Lung (tissue), 17 donors: ENCODE measurements at places on chromosomes 6 and 20.

GRCh38 chr6:93017213-93017612, 402.1 kb downstream of the EPHA7 start:
- DNase-seq = no peak

- no peak for DNase-seq
Observed at GRCh38 chr6:17420368-17420767, 27.0 kb downstream of the CAP2 start.

DNA sequence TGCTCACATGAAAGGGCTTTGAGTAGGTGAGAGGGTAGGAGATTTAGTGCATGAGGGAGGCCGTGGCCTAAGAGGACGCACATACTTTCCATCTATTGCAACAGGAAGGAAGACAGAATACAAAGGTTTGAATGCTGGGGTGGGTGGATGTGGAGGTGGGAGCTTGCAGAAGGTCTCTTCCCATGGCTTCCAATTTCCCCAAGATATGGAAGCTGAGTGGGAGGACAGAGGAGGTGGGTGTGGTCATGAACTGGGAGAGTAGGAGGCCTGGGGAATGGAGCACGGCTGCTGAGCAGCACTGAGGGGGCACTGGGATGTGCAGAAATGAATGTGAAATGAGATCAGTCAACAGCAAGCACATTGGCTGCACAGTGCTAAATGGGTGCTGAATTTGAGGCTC, 70.3 kb downstream of the SCML4 start:
- no peak for DNase-seq

- DNase-seq = no peak
Observed at GRCh38 chr20:23122796-23123655, 36.9 kb upstream of the CD93 start.

DNA sequence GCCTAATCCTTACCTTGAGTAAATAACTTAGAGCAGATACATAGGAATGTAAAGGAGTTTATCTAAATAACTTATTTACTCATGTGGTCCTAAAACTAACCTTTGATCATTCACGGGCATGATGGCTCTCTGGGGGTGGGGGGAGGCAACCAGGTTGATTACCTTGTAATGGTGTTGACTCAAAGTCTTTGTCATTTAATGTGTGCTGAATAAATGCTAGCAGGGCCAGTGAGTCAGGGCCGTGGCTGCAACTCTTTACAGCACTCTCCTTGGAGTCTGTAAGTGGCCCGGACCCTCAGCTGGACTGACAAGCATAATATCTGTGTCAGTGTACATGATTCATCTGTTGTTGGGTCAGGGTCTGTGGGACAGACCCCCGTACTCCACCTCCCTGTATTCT, 203.0 kb downstream of the EPM2A start:
- no peak for DNase-seq

- peak; percentile 86 for DNase-seq
Observed at GRCh38 chr6:46263707-46264086, 92.9 kb upstream of the ENPP5 start.

- no peak for DNase-seq
Observed at GRCh38 chr6:125700581-125701353, 48.7 kb upstream of the HEY2 start.

DNA sequence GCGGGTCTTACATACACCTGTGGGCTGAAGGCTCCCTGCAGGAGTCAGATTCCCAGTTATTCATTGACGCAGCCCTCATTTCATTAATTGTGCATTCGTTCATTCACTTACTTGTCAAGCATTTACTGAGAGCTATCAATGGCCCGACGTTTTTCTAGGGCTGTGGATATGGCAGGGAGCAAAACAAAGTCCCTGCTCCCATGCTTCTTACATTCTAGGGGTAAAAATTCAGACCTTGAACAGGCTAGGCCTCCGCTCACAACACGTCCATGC, 369 bp upstream of the NSFL1C start:
- no peak for DNase-seq

DNA sequence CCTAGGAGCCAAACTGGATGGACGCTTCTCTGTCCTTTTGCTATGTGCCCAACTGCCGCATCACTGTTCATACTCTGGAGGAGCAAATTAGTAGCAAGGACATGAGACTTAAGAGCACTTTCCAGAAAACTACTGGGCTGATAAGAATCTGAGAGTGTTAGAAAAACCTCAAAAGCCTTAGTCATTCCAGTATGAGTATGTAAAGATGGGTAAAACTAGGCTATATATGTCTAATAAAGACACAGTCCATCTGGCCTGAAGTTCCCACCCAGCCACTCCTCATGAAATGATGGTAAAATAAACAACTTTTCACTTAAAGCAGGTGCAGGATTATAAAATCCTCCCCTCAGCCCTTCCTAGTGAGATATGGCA, 30.6 kb downstream of the SHLD1 start:
- no peak for DNase-seq

DNA sequence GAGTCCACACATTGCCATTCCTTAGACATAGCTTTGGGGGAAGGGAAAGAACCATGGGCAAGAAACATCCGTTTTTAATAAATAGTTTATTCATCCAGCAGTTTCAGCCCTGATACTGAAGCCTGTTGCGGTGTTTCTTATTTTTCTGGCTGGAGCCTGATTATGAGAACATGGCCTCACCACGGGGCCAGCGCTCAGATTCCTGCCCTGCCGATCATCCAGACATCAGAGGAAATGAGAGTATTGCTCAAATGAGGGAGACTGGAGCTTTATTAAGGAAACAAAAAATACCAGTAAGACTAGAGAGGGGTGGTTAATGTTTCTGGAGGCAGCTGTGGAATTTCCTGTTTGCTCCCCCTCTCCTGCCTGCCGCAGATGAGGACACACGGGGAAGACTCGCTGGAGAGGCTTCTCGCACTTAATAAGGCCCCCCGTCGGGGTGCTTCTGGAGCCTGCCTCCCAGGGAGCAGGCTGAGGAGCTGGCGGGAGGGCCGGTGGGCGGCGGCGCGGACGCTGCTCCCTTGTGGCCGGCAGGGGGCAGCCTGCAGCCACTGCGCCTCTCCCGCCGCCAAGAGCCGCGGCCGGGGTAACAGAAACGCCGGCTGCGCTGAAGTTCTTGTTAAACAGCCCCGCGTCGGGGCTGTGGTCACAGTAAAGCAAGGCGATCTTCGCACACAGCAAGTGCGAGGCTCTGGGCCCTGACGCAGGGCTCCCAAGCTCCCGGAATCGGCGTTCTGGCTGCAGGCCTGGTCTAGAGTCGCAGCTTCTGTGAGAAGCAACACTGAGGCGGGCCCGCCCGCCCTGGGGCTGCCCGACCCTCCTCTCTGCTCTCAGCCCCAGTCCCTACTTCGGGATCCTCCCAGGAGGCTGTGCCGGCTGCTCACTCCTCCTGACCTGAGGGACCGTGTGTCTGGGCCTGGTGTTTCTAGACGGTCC, 17.5 kb downstream of the LEMD2 start:
- DNase-seq = peak; percentile 97

GRCh38 chr20:1894951-1895673, at the start of gene SIRPA:
SIRPA (plus strand) TSS chr20:1895407; CDS start chr20:1895448, 41 bp downstream.
- DNase-seq = peak; percentile 90

- no peak for DNase-seq
Observed at GRCh38 chr20:53384392-53384791, 209.2 kb downstream of the ZNF217 start.

GRCh38 chr6:53793318-53794136, 1.3 kb upstream of the LRRC1 start:
- peak; percentile 70 for DNase-seq

DNA sequence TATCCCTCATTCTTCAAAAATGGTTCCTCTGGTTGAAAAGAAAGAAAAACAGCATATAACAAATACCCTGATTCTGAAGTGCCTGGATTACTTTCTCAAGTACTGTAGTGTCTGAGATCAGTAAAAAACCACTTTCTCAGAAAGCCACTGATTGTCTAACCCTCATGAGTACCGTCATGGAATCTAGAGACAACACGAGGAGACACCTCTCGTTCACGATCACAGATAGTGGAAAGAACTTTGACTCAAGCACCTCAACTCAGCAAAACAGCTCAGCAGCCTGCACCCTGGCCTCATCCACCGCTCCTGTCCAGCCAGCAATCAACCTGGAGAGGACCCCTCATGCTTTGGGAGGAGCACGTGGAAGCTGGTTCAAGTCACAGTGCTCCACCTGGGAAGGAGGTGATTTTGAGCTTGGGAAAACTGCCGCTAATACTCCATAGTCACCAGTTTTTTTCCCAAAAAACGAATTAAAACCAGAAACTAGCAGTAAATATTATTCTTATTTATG, 1.0 kb downstream of the SCML4 start:
- no peak for DNase-seq

DNA sequence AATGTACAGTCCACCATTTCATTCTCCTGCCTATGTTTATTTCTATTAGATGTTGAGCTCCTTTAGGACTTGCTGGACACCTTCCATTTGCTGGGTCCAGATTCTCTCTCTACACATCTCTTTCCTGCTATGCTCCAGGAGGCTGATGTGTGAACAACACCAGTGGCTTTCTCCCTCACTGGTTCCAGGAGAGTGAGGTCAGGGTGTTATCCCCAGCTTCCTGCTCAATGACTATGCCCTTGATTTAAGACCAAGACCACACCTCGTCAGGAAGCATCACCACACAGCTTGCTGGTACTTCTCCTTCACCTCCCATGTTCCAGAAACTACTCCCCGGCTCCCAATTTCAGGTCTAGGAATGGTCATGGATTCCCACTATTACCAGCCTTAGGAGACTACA, 31.3 kb upstream of the E2F3 start:
- no peak for DNase-seq

DNA sequence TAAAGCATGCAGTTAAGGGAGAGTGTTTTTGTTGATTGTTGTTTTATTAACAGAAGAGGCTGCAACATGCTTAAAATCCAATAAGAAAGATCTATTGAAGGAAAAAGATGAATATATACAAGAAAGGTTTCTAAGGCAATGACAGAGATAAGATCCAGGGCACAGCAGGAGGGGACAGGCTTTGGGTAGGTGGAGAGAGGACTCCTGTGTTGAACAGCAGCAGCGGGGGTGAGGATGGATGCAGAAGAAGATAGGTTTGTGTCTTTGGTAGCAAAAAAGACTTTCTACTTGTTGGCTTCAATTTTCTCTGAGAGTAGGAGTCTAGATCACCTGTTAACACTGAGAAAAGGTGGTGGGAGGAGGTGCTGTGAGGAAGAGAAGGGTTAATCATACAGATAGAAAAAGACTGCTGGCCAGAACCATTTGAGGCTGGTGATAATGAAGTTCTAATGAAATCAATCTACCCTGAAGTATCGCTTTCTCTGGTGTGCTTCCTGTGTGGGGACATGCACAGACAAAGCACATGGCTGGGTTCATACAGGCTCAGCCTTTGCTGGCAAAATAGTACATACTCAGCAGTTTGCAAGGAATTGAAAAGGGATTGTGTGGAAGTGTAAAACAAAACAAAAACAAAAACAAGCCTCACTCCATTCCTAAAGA, 17.2 kb upstream of the DST start:
- DNase-seq = peak; percentile 50

GRCh38 chr20:42678895-42679294, 510.8 kb downstream of the PTPRT start:
- DNase-seq = no peak

DNA sequence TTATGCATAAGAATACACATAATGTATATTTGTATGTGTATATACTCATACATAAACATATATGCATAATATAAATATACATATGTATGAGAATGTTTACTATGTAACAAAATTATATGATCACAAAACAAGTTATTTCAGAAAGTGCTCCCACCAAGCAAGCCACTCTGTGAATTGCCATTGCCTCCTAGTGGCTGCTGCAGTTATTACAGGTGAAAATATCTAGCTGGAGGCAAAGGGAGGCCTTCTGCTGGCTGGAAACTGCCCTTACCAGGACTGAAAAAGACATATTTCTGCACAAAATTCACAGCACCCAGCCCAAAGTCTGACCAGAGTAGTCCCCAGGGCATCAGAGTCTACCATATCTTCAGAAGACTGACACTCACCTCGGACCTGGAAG, 14.4 kb upstream of the ADAM33 start:
- DNase-seq = no peak

GRCh38 chr20:771741-772464, 3.6 kb upstream of the SLC52A3 start:
- DNase-seq = no peak

GRCh38 chr6:113178349-113178748, 678.8 kb upstream of the MARCKS start:
- DNase-seq = no peak

- no peak for DNase-seq
Observed at GRCh38 chr6:140043762-140044378, 669.4 kb upstream of the CITED2 start.
